ENCODE measurements at places on chromosomes 4 and X.

GRCh38 chr4:101981756-101982155 lies 191.2 kb downstream of the BANK1 start:
- no peak for DNase-seq

- no peak for DNase-seq
Observed at GRCh38 chrX:123088331-123088730, 95.7 kb upstream of the GRIA3 start.

DNA sequence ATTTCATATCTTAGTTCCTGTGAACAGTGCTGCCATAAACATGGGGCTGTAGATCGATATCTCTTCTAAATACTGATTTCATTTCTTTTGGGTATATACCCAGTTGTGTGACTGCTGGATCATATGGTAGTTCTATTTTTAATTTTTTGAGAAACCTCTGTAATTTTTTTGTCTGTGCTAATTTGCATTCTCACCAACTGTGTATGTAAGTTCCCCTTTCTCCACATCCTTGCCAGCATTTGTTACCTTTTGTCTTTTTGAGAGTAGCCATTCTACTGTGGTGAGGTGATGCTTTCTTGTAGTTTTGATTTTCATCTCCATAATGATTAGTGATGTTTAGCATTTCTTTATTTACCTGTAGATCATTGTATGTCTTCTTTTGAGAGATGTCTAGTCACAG lies 2086.5 kb upstream of the TENM3 start:
- DNase-seq, result no peak

DNA sequence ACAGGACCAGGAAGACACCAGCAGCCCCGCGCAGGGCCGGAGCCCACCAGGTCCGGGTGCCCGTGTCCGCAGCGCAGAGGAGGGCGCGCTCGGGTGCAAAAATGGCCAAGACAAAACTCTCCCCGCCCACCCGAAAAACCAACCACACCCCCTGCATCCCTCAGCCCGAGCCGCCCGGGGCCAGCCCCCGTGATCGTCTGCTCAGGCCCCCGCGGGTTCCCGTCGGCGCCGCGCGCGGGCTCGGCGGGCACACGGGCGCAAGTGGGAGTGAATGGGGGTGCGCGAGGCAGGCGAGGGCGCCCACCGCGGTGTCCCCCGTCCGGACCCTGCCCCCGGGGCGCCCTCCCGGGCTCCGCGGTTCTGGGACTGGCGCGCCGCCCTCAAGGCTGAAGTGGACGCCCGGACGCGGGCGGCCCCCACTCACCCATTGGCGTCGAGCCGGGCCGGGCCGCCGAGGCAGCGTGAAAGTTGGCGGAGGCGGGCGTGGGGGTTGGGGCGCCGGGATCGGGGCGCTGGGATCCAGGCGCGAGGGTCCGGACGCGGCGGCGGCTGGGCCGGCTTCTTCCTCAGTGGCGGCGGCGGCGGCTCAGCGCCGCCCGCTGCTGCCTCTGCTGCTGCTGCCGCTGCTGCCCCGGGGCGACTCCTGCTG lies 393 bp downstream of the SH3KBP1 start:
- peak; percentile 24 for DNase-seq

- no peak for DNase-seq
Observed at GRCh38 chrX:54484666-54485065, 11.4 kb downstream of the FGD1 start.

DNA sequence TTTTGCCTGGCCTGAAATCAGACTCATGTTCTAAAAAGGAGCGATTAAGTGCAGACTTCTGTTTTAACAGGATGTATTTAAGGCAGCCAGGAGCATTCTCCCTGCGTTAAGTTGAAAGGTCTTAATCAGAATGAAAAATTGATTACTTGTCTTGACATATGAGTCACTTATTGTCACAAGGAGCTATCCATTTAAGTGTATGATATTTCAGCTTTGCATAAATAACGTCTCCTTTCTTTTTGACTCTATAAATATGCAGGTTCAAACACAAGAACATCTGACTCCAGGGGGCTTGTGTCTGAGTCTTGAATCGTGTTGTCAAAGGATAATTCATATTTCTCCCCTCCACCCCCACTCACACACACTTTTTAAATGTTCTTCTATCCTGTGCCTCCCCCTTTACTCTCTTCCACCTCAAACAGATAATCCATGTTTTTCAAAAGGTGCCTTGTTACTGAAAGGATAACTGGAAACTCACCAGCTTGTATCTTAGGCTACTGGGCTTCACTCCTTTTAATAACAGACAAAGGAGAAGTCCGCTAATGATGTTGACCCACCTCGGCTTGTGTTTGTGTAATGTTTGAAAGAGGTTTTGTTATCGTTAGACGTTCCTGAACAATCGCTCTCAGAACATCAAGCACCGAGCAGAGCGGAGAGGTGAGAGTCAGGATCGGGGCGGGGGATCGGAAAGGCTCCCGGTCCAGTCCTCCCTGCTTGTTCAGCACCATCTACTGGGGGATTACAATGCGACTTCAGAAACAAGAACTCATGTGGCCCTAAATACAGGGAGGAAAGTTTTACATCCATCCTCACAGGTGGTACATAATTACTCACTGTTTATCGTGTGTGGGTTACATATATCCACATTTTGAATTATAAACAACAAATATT lies 107.5 kb upstream of the RPL34 start:
- peak; percentile 37 for DNase-seq

GRCh38 chr4:38105475-38106220 lies 145.4 kb downstream of the PTTG2 start:
- no peak for DNase-seq

- no peak for DNase-seq
Observed at GRCh38 chrX:16028576-16028975, 94.8 kb upstream of the GRPR start.

- DNase-seq, result no peak
Observed at GRCh38 chr4:181569553-181569952, 673.6 kb upstream of the TENM3 start.
